ENCODE measurements at places on chromosomes 11 and 22. TPM values are rescaled to one million over a fixed set of nuclear protein-coding genes. Genes with fewer than 3 reads are reported as not detected.

- DNase-seq: no peak
These were observed 601.8 kb downstream of the INSC start for GRCh38 chr11:15716550-15716949.

GRCh38 chr11:92460213-92460612, 235.6 kb downstream of the FAT3 start:
- no peak for DNase-seq

DNA sequence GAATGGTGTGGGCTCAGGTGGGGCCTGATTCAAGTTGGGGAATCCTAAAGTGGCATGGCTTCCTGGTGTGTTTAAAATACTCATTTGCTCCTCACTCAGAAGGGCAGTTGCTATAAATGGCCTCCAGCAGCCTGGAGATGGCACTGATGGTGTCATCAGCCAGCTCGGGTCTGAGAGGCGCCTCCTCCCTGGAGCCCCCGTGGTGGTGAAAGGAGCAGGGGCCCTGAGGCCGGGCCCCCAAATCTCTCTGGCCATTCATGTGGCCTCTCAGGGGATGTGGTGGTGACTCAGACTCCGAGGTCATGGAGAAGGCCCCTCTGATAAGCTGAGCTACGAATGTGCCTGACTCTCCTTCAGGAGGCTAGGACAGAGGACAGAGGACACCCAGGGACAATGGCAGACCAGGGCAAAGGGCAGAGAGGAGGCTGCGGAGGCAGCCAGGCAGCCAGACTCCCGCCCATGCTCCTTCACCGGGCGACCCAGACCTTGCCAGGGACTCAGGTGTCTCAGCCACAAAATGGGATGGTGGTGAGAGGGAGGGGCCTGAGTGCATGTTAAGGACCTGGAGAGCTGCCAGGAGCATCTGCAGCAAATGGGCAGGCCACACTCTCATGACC, 129.2 kb downstream of the CTTN start:
- DNase-seq: no peak

GRCh38 chr22:35399114-35399677, 744 bp upstream of the MCM5 start:
- DNase-seq: no peak

- no peak for DNase-seq
These were observed 301.7 kb downstream of the SBF2 start for GRCh38 chr11:9992306-9992705.

- no peak for DNase-seq
These were observed 531.1 kb downstream of the BRD1 start for GRCh38 chr22:49296561-49296960.

GRCh38 chr22:25395915-25396314, 168.6 kb upstream of the GRK3 start:
- DNase-seq: no peak

DNA sequence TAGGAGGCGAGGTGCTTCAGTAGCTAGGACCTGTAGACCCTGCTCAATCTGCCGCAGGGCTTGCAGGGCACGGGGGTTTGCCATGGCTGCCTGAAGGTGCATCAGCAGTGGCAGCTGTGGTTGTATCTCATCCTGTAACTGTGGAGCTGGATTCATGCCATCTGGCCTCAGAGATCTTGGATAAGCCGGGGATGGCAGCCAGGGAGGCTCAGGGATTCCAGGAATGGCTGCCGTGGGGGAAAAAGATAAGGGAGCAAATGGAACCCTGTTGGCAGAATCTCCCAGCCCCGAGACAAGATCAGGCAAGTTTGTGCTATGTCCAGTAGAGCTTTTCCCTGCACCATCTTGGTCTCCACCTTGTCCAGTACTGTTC, 1.8 kb downstream of the UBQLN3 start:
- DNase-seq: no peak

DNA sequence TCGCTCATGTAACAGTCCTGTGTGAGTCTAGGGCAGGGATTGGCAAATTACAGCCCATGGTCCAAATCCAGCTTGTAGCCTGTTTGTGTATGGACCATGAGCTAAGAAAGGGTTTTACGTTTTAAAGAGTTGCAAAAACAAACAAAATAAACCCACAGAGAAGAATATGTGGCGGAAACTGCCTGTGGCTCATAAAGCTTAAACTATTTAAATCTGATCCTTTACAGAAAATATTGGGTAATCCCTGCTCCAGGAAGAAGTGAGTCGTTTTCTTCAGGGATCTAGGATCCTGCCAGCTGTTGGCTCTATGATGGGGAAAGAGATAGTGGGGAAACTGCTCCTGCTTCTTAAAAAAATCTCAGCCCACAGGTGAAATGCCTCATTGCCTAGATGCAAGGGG, 3.4 kb upstream of the OR6Q1 start:
- DNase-seq: no peak

GRCh38 chr11:119254239-119254638, 48.1 kb downstream of the CBL start:
- DNase-seq: no peak

GRCh38 chr11:119782006-119782738, 53.2 kb upstream of the NECTIN1 start:
- no peak for DNase-seq

DNA sequence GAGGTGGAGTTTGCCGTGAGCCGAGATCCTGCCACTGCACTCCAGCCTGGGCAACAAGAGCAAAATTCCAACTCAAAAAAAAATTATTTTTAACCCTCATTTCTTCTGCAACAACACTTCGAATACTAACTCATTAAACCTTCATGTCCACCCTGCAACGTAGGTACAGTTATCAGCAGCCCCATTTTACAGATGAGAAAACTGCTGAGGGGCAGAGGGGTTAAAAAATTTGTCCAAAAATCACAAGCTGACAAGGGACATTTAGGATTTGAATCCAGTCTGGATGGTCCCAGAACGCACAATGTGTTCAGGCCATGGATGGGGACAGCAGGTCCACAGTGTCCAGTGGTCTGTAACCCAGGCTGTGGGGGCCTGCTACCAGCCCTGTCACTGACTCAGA, 29.0 kb downstream of the RHOD start:
- no peak for DNase-seq

DNA sequence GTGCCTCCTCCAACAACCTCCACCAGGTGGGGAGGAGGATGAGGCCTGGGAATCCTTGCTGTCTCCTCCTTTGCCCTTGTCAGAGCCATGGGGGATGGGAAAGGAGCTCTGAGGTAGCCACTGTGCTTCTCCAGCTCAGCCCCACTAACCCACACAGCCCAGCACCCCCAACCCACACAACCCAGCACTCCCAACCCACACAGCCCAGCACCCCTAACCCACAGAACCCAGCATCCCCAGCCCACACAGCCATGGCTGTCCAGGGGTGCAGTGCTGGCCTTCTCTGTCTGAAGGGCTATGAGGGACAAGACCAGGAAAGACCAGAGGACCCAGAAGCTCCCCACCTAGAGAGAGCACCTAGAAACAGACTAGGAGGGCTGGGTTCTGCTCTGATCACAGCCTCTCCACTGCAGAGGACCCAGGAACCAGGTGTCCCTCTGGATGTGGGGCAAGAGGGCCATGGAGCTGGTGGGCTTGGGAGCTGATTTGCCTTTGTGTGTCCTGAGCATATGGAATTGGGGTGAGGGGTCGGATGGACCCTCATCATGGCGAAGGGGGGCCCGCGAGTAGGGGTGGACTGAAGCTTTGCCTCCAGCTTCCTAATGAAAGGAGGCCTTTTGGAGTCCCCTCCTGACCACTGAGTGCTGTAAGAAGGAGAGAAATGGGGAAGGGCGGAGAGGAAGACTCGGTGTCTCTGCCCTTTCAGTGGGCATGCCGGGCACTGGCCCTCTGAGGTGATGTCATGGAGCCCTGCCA, 117.6 kb upstream of the THY1 start:
- no peak for DNase-seq

DNA sequence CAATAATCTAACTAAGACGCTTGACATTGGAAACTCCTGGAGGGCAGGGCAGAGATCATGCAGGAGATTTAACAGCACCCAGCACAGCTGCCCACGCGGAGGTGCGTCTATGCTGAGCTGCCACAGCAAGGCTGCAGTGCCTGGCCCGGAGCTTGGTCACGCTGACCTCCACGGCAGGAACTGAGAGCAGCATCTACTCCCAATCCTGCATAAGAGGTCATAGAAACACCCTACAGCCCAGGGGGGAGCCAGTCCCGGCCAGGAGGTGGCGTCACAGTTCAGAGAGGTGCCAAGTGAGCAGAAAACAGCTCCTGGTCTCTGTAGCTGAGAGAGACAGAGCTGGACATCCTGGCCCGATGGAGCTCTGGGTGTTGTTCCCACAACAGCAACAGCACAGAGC, 121.1 kb upstream of the TMEM45B start:
- no peak for DNase-seq

DNA sequence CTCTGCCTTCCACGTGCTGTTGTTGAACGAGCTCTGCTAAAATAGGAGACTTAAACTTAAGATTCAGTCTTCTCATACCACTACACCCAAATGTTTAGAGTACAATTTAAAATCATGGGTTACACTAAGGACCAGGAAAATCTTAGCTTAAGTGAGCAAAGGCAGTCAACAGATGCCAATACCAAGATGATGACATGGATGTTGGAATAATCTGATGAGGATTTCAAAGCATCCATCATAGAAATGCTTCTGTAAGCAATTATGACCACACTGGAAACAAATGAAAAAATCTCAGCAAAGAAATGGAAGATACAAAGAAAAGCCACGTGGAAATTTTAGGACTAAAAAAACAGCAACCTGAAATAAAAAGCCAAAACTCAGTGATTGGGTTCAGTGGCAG, 109.8 kb downstream of the ATXN10 start:
- DNase-seq: no peak

GRCh38 chr11:73001615-73002014, 140.5 kb downstream of the FCHSD2 start:
- no peak for DNase-seq

The SLC22A8 gene
- total RNA-seq: not detected

The MS4A6E gene
- not detected for total RNA-seq

The CNTF gene
- total RNA-seq: 1.3 TPM

The SLCO2B1 gene
- 11.7 TPM for total RNA-seq
